Activated naive CD8-positive, alpha-beta T cell treated with anti-CD3 and anti-CD28 coated beads for 36 hours (primary cell): ENCODE measurements at places on chromosomes 11 and 22. TPM values are rescaled to one million over a fixed set of nuclear protein-coding genes. Genes with fewer than 3 reads are reported as not detected.

Gene CCDC73
- not detected for total RNA-seq

- no peak for DNase-seq
Observed at GRCh38 chr11:35058669-35059434, 80.1 kb upstream of the CD44 start.

Gene SUSD2
- total RNA-seq: 0.80 TPM

DNA sequence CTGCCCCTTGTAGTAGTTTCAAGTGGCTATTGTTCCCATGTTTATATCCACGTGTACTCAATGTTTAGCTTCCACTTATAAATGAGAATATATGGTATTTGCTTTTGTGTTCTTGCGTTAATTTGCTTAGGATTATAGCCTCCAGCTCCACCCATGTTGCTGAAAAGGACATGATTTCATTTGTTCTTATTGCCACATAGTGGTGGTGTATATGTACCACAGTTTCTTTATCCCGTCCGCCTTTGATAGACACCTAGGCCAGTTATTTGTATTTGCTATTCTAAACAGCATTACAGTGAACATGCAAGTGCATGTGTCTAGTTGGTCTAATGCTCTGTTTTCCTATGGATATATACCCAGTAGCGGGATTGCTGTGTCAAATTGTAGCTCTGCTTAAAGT lies 6.8 kb downstream of the OR51B2 start:
- DNase-seq: no peak

Gene NAALAD2
- total RNA-seq: not detected

Gene MUC5AC
- total RNA-seq: not detected

Gene CHRM4
- not detected for total RNA-seq

Gene CD81
- total RNA-seq: 134 TPM

GRCh38 chr11:35525501-35526175 lies at the start of gene PAMR1:
Gene PAMR1 (minus strand): TSS chr11:35525616. CDS start chr11:35525585, 31 bp downstream.
- DNase-seq: peak; percentile 43
